ENCODE measurements at places on chromosomes 12 and 14.

GRCh38 chr14:75010472-75011093 is 7.9 kb downstream of the EIF2B2 start:
- no peak for DNase-seq

- no peak for DNase-seq
These were observed 427.6 kb downstream of the IPO8 start for GRCh38 chr12:30268041-30268440.

GRCh38 chr12:57319678-57320469 is 68.9 kb upstream of the STAC3 start:
- DNase-seq: no peak

- DNase-seq: no peak
These were observed 2.1 kb upstream of the PLEK2 start for GRCh38 chr14:67413806-67414769.

DNA sequence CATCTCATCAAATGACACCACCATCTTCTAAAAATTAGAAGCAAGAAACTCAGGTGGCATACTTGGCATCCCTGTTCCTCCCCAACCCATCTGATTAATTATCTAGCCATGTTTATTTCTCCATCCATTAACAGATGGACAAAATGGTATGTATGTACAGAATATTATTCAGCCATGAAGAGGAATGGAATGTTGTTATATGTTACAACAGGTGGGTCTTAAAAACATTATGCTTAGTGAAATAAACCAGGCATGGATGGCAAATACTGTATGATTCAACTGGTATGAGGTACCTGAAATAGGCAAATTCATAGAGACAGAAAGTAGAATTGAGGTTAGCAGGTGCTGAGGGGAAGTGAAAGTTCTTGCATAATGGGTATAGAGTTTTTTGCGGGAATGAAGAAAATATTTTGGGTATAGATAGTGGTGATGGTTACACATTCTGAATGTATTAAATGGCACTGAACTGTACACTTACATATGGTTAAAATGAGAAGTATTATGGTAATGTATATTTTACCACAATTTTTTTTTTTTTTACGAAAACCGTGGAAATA is 17.5 kb downstream of the YY1 start:
- no peak for DNase-seq

DNA sequence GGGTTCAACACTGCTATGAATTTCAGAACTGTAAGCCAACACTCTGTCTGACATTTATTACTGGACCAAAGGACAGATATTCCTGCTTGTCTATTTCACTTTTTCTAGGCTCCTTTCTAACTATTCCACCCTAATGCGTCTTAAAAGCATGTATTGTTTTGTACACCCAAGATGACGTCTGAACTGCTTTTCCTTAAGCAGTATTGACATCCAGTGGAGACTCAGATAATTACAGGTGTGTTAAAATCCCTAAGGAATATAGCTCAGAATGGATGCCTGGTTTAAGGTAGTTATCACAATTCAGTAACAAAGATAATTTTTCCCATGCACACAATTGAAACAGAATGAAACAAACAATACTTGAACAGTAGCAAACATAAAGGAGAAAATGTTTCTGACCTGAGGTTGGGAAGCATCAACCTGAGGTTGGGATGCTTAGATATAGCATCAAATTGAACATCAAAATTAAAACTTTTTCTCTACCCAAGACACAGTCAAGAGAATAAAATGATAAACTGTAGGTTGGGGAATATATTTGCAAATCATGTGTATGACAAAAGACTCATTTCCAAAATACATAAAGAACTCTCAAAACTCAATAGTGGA is 93.7 kb upstream of the PTPRR start:
- DNase-seq: no peak

- no peak for DNase-seq
These were observed 21.2 kb downstream of the BCL7A start for GRCh38 chr12:122042910-122043309.

GRCh38 chr12:6311822-6312528 is 1.5 kb downstream of the PLEKHG6 start:
- no peak for DNase-seq

GRCh38 chr12:75705749-75706711 is 194.6 kb upstream of the KRR1 start:
- DNase-seq: no peak

GRCh38 chr12:113515082-113515856 is 43.6 kb upstream of the LHX5 start:
- DNase-seq: no peak

DNA sequence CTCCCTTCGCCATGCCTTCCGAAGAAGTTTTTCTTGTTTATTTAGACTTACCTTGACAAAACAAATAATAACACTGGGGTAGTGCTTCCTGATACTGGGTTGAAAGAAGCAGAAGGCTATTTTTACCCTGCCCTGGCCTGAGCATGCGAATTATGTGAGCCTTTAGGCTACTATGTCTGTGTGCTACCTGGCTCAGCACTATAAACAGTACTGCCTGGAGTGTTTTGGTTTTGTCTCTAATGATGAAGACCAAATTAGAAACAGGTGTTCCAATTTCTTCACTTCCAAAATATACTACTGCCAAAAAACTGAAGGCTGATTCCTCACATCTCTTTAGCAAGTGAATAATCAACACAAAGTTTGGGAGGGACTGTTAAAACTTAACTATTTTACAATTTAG is 7.6 kb upstream of the OVCH1 start:
- no peak for DNase-seq

- DNase-seq: no peak
These were observed 484.3 kb downstream of the NAV3 start for GRCh38 chr12:78315028-78315427.

GRCh38 chr12:96033549-96034389 is 1.6 kb downstream of the LTA4H start:
- no peak for DNase-seq

- no peak for DNase-seq
These were observed 552.5 kb downstream of the DIO2 start for GRCh38 chr14:79658769-79659168.

GRCh38 chr14:32468955-32469354 is 139.9 kb downstream of the AKAP6 start:
- no peak for DNase-seq

GRCh38 chr12:3101309-3102024 is 24.3 kb downstream of the TSPAN9 start:
- no peak for DNase-seq

DNA sequence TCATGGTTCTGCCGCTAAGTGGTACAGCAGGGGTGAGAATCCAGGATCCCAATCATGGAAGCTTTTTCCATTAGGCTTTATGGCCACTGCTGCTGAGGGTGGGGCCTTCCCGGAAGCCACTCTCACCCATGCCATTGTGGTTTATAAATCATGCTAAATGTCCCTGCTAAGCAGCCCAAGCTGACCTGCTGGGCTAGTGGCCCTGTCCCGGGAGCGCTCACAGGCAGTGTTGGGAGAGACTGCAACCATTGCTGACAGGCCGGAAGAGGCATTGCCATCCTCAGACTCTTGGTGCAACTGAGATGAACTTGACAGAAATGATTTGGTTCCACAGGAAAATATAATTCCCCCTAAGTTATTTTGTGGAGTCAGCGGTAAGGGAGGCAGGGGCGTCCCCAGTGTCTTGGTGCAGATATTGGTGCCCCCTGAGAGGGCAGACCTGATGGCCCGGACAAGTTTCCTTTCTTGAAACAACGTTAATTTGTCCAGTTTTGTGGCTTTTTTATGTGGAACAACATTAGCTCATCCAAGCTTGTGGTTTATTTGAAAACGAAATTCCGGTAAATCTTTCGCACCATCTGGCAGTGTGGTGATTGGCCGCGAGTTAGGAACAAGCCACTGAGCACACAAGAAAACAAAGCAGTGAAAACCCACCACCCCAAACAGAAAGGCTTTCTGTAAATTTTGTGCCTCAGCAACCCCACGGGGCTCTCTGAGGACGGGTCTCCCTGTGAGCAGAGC is 82.3 kb downstream of the SSPN start:
- no peak for DNase-seq

All from activated CD8-positive, alpha-beta memory T cell treated with anti-CD3 and anti-CD28 coated beads for 48 hours (primary cell).